Stimulated activated CD8-positive, alpha-beta memory T cell treated with anti-CD3 and anti-CD28 coated beads, Interleukin-7, amount 100 ng/mL, for 48 hours (primary cell): ENCODE measurements at places on chromosomes 1 and 21.

DNA sequence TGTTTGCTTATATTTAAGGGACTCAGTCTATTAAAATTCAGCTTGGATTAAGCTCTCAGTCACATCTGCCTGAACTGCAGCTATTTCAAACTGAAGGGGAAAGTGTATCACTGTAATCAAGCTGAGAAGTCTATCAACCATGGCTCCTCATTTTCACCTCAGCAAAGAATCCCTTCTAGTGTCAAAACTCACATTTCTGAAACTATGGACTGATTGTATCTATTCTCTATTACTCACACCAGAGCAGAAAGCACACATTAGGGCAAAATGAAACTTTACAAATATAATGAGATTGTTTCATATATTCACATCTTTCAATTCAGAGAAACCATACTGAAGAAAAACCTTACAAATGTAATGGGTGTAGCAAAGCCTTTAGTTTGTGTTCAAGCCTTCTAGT, 14.6 kb upstream of the C1orf146 start:
- DNase-seq: no peak

GRCh38 chr21:15686506-15686905, 43.3 kb upstream of the USP25 start:
- DNase-seq: no peak

DNA sequence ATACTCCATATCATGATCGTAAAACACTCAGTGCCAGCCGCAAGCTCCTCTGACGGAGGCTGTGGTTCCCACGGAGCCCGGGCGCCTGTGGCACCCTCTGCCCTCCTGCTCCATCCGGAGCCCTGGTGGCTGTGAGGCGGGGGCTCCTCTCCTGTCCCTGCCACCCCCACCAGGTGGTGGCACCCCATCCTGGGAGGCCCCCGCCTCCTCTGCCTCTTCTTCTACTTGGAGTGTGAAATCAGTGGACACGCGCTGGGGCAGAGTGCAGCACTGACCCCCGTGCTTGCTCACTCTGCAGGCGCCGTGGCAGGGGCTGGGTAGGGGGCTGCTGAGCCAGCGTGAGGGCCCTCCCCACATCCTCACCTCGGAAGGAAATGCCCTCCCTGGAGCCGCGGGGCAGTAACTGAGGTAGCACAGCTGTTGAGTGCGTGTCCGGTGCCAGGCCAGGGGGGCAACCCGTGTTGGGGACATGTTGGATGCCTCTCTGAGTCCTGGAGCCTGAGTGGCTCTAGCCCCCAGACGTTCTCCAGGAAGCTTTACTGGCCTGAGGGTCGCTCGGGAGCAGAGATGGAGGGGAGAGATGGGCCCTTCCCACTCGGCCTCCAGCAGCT, 58.7 kb upstream of the ABCG1 start:
- no peak for DNase-seq

- no peak for DNase-seq
These were observed 7.3 kb upstream of the TMEM51 start for GRCh38 chr1:15146142-15146680.

GRCh38 chr21:27572696-27573095, 605.8 kb upstream of the ADAMTS5 start:
- no peak for DNase-seq

DNA sequence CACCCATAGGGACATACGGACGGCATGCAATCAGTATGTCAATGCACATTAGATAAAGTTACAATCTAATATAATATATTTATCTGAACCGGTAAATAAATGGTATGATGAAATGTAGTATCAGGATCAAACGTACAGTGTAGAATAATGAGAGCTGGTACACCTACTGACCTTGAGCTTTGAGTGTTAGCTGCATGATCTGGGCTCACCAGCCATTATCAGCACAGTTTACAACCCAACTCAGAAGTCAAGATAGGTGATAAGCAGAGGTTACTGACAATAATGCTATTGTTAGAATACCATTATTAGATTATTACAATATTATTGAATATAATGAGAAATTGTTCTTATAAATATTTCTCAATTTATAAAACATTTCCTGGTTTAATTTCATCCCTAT, 103.0 kb upstream of the ESRRG start:
- no peak for DNase-seq

DNA sequence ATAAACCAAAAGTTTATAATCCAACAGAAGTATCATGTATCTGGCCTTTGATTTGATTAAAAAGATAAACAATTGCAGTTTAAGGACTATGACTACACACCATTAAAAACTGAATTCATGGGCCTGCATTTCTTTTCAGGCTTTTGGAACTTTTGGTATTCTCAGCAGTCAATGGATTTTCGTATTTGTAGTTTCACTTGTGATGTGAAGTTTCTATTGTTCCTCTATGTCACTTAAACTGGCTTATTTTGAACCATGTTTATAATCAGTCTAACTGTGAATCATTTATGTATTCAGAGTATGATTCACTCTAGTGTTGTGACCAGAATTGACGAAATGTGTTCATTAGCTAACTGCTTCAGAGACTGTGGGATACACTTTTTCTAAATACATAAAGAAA, 132.9 kb downstream of the COQ8A start:
- DNase-seq: no peak

GRCh38 chr1:67429011-67429527, 1.1 kb downstream of the SERBP1 start:
- DNase-seq: no peak

DNA sequence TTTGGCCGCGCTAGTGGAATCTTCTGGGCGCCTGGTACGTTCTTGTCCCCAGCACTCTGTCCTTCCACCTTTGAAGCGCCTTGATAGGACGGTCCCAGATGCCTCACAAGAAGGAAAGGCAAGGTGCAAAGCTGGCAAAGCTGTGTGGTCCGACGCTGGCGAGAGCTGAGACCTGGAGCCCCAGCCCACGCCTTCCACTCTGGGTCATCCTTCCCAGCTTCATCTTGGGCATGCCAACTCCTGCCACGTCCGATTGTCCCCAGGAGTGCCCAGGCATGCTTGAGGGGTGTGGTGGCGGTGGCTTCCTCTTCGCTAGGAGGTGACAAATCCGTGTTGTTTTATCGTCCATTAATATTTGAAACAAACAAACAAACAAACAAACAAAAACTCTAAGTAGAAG, 123.9 kb upstream of the DPYD start:
- DNase-seq: no peak

GRCh38 chr1:106344494-106344893, 712.0 kb upstream of the PRMT6 start:
- no peak for DNase-seq

DNA sequence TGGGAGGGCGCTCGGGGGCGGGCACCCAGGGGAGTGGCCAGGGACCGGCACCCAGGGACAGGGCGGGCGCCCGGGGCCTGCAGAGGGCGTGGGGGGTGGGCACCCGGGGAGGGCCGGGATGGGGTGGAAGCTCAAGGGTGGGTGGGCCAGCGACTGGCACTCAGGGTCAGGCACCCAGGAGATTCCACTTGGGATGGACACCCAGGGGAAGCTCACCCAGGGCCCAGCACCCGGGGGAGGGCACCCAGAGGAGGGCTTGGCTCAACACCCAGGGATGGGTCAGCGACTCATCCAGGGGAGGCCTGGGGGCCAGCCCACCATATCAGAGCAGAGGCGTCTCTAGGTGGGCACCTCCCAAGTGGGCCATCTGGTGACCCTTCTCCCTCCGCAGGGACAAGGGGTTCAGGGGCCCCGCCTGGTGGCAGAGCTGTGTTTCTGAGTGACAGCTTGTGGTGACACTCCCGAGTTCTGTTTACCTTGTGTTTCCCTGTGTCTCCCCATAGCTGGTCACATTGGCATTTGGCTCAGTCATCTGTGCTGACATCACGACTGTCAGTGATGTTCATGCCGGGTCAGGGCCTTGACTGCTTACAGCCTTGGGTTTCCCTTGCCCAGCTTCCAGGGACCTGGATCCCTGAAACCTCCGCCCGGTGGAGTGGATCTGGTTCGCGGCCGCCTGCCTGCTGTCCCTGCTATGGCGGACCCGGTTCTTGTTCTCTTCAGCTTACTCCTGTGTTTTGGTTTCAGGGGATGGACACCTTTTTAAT, 749 bp downstream of the IBA57 start:
- DNase-seq: no peak

DNA sequence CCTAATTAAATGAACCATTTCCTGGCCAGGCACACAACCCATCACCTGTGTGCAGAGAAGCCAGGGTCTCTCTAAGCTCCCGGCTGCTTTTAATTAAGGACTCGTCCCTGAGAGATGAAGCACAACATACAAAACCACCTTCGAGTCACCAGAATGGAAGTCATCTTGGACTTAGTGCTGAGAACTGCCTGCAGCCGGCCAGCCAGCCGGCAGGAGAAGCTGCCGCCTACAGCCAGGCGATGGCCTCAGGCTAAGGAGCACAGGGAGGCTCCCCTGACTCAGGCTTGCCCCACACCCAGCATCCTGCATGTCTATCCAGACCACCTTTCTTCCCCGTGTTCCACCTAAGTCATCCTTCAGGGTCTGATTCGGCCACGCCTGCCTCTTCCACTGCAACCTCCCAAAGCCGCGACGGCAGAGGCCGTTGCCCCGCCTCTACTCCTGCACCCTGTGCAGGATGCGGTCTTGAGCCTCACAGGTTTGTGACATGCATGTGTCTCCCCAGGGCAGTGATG, 83.6 kb downstream of the SLC66A1 start:
- DNase-seq: no peak

DNA sequence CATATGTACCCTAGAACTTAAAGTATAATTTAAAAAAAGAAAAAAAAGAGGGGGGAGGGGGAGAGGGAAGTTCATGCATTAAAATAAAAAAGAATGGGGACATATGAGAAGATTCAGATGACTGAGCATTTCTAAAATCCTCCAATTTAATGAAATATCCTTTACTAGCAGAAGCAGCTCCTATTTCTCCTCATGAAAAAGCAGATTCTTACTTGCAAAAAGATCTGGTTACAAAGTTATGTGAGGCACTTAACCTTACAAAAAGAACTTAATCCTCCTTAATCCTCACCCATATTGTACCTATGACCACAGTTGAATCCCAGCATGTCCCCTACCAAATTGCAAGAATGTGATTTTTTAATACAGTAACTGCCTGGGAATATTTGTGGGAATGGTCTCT, 298.5 kb downstream of the SRGAP2C start:
- no peak for DNase-seq

DNA sequence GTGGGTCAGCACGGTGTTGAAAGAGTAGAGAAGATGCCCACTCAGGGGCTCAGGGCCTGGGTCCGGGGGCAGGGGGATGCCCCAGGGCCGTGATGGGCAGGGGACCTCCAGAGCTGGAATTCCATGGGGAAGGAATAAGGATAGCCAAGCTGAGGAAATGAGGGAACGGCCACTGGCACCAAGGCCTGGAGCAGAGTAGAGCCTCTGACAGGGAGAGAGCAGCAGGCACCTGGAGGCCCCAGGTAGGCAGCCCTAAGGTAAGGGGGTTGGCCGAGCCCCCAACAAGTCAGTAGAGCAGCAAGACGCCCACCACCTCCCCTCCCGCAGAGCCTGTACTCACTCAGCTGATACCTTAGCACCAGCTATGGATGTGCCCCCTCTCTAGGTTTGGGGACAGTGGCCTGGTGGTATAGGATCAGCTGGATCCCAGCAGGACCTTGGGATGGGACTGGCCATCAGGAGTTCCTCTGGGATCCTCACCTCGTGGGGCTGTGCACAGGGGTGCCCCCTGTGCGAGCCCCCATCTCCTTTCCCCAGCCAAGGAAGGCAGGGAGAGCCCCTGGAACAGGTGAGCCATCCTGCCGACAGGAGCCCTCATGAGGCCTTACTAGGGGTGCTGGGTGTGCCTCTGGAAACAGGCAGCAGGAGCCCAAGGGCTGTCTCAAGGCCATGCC, 21.0 kb upstream of the ARF1 start:
- no peak for DNase-seq
